ENCODE measurements at places on chromosomes 2 and 18.

DNA sequence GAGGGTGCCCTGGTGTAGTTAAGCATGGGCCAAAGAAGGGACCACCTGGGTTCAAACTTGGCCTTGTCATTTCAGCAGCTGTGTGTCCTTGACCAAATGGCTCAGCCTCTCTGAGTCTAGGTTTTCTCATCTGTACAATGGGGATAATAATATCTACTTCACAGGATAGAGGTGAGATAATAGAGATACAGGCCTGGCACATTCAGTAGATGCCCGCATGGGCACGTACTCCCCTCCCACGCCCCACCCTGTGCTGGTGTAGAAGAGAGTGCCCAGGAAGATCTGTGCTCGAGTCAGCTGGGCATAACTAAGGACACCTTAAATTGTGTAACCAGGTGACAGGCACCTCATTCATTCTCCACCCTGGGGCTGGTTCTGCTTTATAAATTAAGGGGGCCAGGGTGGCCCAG is 8.4 kb upstream of the TMEM185B start:
- peak; percentile 24 for DNase-seq

DNA sequence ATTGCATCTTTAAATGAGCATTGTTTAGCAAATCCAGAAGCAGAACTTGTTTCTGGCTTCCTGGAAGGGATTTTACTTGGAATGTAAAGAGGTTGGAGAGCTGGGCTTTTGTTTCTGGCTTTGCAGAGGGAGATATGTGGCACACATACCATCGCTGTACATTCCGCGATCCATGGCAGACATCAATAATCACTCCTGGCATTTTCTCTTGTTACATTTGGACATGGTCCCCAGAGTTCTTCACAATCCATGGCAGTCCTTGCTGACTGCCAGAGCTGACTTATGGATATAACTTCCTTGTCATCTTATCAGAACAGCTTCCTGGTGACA is 445.6 kb upstream of the SPRED2 start:
- DNase-seq = no peak

DNA sequence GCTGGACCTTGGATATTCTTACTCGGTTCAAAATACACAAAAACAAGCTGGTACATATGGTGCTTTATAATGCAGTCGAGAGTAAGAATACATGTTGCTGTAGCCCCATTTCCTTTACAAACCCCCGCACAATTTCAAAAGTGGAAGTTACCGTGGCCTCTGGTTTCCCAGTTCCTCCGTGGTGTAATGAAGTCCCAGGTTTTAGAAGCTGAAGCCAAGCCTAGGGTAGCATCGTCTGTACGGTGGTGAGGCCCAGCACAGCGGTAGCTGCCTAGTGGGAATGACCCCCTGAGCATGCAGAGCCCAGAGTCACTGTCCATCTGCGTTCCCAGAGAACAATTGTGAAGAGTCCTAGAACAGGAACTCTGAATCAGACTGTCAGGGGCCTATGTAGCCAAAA is 171.8 kb downstream of the ASXL3 start:
- no peak for DNase-seq

- DNase-seq = no peak
These were observed 134.7 kb upstream of the CDH20 start for GRCh38 chr18:61198486-61198885.

- no peak for DNase-seq
These were observed 155.3 kb upstream of the TWIST2 start for GRCh38 chr2:238692562-238692961.

GRCh38 chr2:71606244-71606643 is 152.9 kb downstream of the DYSF start:
- DNase-seq = no peak

DNA sequence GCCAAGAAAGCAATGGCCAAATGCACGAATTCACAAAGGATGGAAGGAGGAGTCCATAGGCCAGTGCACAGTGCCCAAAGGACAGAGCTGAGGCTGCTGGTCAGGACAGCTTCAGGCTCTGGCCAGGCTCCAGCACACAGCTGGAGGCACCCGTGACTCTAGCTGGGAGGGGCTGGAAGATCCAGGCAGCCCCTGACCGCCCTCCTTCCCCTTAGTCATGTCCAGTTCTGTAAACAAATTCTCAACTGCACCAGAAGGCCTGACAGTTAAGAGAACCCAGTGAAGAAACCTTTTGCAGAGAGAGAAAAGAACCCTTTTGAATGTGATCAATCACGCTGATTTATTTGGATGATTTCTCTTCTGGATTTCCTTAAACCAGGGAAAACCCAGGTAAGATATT is 7.7 kb upstream of the YWHAQ start:
- no peak for DNase-seq

DNA sequence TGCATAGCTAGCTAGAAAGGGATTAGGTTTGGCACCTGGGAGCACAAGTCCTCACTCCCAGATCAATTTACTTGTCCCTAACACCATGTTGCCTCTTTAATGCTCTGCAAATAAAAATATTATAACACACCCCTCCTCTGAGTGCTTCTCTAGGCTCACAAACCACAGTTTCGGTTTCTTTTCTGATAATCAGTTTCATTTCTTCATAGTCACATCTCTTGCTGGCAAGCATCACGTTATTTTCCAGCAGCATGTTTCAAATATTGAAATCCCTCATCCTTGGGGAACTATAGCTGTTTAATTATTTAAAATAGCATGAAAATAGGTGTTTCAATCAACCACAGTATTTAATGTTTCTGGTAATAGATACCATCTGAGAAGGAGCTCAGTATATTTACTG is 13.9 kb upstream of the SMCHD1 start:
- DNase-seq = no peak
